ENCODE measurements at places on chromosomes 12 and 14.

- peak; percentile 13 for DNase-seq
Observed at GRCh38 chr12:125533434-125534029, 468.3 kb downstream of the AACS start.

DNA sequence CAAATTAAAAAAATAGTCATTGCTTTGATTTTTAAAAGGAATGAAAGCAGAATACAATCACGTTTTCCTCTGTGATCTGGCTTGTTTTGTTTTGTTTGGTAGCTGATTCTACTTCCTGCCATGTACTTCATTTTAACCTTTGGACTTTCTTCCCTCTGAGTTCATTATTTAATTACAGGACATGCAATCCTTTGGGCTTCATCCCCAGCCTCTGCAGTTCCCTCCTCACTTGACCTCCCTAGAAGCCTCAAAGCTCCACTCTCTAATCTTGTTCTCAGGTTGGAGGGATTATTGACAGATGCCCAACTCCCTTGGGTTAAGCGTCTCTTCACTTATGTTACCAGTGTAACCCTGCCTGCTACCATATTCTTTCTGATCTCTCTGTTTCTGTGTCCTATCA, 967.9 kb upstream of the SEL1L start:
- no peak for DNase-seq

DNA sequence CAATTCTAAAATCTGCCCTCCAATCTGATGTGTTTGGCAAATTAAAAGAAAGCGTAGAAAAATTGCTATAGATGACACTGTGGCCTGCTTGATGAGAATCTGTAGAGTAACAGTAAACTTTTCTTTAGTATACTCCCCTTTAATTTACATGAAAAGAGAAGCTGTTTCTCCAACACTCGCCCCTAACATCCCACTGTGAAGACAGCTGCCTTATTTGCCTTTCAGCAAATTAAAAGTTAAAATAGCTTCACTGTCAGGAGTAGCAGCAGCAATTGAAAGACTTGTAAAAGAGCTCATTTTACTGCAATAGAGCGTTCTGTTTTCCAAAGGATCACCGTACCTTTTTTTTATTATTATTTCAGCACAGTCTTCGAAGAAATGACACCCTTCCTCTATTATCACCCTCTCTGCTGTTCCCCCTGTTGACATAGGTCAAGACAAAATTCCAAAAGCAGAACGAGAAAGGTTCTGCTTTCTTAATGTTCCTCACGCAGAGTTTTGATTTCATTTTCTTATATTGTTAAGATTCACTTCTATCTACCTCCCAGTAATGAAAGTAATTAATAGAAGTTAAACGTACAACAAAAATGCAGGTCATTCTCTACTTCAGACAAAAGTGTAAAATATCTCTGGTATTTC, 153.5 kb upstream of the USP15 start:
- DNase-seq, result peak; percentile 44

- no peak for DNase-seq
Observed at GRCh38 chr12:99133401-99133800, 488.3 kb downstream of the APAF1 start.

- no peak for DNase-seq
Observed at GRCh38 chr14:22629361-22629760, 14.8 kb downstream of the OR6J1 start.

- DNase-seq, result no peak
Observed at GRCh38 chr14:20956376-20956976, 1.2 kb downstream of the RNASE2 start.
